ENCODE measurements at places on chromosomes 5 and 9.
A peak's percentile ranks its signal among the peaks of the same experiment; 100 is the strongest.

GRCh38 chr9:121474231-121474947, 25.3 kb downstream of the GGTA1 start:
- no peak for DNase-seq

DNA sequence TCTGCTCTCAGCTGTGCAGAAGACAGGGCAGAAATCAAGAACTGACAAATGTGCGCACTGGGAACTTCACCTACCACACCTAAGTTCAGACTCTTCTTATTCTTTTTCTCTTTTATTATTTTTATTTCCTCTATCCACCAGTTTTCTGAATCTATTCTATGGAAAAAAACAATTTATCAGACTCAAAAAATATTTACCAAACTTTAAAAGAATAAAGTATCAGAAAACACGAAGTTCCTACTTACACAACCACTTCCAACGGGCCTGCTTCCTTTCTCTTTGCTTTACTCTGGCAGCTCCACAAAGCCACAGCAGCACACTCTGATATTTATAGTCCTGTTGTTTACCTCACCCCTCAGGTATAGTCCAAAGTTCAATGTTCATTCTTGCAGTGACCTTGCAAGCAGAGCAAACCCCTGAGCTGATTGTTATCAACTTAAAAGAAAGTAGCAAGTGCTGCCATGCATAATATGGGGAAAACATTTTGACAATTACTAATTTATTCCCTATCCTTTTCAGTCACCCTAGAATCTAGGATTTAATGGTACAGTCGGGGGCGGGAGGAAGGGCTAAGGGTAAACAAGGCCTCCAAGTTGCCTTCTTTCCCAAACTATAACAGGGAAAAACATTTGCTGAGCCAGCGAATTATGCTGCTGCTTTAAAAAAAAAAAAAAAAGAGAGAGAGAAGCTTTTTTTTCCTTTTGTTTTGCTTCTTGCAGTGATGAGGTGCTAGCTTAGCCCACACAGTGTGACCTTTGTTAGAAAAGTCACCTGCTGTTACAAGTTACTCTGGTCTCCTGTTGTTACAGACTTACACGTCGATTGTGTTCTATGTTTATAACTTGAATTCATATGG, at the start of gene SELENOP:
Gene SELENOP, minus strand, starts transcription at position 302 of the 856 bp plus-strand sequence. CDS start 3,539 bp downstream, outside the sequence.
- peak; percentile 33 for DNase-seq

- DNase-seq, result no peak
Measured at GRCh38 chr5:80193401-80193800, 62.4 kb downstream of the SERINC5 start.

DNA sequence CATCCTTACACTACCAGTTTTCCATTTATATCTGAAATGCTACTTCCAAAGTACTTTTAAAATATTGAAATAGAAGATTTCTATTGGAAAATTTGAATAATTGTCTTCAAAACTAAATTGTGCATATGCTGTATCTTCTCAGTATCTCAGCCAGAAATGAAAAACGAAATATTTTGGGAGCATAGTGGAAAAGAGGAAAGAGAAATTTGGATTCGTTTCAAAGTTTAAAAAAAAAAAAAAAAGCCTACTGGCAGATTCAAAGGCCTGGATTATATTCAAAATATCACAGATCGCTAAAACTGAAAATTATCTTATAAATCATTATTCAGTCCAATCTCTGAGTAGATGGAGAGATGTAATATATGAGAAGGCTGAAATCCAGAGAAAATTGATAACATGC, 440.7 kb downstream of the TAF11L14 start:
- no peak for DNase-seq

DNA sequence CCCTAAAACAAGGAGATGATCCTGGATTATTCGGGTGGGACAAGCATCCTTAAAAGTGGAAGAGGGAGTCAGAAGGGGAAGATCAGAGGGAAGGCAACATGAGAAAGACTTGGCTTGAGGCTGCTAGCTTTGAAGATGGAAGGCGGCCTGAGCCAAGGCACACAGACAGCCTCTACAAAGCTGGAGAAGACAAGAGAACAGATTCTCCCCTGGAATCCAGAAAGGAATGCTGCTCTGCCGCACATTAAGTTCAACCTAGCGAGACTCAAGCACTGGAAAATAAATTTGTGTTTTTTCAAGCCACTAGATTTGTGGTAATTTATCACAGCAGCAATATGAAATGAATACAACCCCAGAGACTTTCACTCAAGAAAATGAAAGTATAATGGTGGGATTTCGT, 17.9 kb downstream of the SLC36A3 start:
- DNase-seq, result no peak

GRCh38 chr9:4269872-4270271, 30.0 kb downstream of the GLIS3 start:
- DNase-seq, result no peak

DNA sequence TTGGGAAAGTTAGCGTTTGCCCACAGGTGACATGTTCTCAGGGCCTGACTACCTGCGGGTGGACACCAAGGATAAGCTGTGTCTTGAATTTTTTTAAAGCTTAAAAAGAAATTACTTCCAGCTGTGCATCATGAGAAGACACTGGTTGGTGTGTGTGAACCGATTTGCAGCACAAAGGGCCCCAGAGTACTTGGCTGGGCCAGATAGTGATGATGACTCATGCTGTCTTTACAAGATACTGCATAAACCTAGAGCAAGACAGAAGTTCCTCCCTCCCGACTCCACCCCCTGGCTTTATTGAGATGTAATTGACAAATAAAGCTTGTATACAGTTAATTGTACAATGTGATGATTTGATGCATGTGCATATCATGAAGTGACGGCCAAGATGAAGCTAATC, 212.8 kb downstream of the NXNL2 start:
- DNase-seq, result peak; percentile 85

GRCh38 chr5:109922381-109922995, 232.8 kb downstream of the MAN2A1 start:
- DNase-seq, result no peak

- DNase-seq, result peak; percentile 50
Measured at GRCh38 chr5:108801776-108802175, 54.1 kb downstream of the FER start.

DNA sequence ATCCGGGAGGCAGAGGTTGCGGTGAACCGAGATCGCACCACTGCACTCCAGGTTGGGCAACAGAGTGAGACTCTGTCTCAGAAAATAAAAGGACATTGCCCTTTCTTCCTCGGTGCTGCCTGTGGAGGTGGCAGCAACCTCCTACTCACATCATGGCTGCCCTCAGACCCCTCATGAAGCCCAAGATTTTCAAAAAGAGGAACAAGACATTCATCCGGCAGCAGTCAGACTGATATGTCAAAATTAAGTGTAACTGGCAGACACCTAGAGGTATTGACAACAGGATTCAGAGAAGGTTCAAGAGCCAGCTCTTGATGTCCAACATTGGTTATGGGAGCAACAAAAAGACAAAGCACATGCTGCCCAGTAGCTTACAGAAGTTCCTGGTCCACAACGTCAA, 12.6 kb upstream of the PAX5 start:
- no peak for DNase-seq

GRCh38 chr9:132446887-132447286, 36.9 kb downstream of the CFAP77 start:
- no peak for DNase-seq

DNA sequence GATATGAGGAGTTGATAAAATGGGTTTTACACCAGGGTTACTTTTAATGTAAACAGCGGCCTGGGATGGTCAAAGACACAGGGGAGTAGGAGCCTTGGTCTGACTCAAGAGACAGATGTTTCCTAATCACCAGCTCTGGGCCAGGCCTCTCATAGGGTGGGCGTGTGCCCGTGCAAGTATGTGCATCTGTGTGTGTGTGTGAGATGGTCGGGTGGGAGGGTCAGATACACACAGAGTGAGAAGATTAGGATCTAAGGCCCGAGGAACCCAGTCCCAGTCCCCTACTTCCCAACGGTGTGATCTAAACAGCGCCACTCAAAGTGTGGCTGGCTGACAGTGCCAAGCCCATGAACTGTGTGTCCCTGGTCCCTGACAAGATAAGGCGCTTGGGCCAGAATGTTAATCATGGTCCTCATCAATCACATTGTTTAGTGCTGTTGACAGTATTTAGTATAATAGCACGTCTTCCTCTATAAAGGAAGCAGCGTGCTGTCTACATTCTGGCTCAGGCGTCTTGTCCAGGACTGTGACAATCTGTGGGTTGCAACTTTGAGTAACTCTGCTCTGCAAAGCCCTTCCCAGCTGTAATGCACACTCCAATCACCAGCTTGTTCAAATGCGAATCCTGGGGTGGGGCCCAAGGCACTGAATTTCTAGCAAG, 173.7 kb downstream of the DAB2IP start:
- no peak for DNase-seq

DNA sequence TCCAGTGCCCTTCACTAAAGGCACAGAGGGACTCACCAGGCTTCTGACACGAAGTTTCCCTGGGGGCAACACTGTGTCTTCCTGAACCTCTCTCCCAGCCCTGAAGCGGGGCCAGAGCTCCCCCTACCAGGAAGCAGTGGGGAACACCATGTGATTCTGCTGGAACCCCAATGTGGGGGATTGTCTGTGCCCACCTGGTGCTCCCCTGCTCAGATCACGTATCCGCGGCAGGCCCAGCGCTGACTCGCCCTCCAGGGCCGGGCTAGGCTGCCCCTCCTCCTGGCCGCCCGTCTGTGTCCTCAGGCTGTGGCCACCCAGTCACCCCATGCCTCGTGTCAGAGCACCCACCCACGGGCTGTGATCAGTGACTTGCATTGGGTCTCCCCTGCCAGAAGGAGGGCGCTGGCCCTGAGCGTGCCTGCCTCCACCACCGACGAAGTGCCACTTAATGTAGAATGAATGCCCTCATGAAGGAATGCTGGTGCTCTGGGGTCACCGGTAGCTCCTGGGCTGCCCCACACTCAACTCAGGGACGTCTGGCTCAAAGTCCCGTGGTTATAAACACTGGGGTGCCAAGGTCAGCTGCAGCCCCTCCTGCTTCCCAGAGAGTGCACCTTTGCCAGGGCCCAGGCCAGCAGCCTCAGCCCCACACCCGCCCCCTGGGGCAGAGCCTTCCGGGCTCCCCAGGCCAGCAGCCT, 22.1 kb downstream of the SARDH start:
- DNase-seq, result no peak

DNA sequence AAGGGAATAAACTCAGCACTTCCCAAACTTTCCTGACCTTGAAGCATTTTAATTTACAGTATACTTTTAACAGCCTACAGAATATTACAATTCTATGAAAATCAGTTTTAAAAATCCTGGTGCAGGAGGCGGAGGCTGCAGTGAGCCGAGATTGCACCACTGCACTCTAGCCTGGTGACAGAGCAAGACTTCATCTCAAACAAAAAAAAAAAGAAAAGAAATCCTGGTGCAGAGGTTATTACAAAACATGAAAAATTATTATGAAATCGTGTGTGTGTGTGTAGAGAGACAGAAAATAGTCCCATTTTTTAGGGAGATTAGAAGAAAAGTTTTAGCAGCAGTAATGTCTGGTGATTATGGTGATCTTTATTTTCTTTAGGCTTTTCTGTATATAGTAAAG, 26.9 kb downstream of the GOLPH3 start:
- no peak for DNase-seq

DNA sequence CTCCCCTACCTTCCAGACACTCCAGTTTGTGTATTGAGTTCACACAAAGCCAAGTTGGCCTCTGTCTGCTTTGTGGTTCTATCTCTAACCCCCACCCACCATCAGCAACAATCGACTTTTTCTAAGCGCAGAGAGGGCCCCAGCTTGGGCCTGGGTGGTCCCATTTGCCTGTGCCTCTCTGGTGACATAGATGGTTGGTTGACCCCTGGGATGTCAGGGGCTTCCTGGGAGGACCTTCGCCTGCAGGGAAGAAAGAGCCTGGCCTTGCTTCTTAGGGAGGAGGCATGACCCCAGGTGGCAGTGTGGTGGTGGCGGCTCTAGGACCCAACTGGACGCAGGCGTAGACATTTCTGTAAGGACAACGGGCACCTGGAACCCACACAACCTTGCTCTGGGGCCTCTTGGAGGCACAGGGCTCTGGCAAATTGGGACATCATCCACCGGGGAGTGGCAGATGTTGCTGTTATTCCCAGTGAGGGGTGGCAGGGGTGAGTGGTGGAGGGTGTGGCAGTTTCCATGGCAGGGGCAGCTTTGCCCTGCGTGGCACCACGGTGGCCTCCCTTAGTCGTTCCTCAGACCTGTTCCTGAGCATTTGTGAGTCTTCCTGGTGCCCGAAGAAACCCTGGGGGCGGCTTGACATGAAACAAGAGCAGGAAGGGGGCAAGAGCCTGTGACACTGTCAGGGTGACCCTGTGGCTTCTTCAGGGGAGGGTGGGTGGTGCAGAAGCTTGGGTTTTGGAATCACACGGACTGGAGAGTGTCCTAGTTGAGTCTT, 171.0 kb upstream of the IER5L start:
- no peak for DNase-seq

DNA sequence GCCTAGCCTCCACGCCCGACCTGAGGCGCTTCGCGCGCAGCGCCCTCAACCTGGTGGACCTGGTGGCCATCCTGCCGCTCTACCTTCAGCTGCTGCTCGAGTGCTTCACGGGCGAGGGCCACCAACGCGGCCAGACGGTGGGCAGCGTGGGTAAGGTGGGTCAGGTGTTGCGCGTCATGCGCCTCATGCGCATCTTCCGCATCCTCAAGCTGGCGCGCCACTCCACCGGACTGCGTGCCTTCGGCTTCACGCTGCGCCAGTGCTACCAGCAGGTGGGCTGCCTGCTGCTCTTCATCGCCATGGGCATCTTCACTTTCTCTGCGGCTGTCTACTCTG, 1.4 kb downstream of the KCNV2 start:
- no peak for DNase-seq

DNA sequence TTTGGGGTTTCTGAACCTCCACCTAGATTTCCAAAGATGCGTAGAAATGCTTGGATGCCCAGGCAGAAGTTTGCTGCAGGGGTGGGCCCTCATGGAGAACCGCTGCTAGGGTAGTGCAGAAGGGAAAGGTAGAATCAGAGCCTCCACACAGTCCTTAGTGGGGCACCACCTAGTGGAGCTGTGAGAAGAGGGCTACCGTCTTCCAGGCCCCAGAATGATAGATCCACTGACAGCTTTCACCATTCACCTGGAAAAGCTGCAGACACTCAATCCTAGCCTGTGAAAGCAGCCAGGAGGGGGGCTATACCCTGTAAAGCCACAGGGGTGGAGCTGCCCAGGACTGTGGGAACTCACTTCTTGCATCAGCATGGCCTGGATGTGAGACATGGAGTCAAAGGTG, 13.3 kb upstream of the HSDL2 start:
- DNase-seq, result no peak
